ENCODE measurements at places on chromosomes 2 and 18.

- no peak for DNase-seq
Measured at GRCh38 chr18:63890950-63891304, 3.4 kb downstream of the SERPINB2 start.

DNA sequence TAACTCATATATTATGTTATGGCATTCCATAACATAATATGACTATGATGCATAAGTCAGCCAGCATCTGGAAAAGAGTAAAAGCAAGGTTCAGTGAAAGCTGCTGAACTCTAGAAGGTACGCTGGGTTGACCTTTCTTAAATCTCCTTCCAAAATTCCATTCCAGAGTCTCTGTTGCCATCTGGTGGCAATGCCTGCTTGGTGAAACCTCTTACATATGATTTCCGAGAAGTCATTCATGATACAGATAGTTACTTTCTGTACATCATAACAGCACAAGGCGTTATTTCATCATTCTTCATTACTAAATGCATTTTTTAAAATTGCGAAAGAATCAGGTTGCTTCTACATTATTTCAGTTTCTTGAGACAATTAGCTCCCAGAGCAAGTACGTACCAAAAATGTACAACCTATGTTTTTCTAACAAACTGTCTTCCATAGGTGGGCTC, 7.0 kb upstream of the EPG5 start:
- DNase-seq = peak; percentile 62

GRCh38 chr18:76145521-76146376, 349.3 kb downstream of the ZNF516 start:
- no peak for DNase-seq

DNA sequence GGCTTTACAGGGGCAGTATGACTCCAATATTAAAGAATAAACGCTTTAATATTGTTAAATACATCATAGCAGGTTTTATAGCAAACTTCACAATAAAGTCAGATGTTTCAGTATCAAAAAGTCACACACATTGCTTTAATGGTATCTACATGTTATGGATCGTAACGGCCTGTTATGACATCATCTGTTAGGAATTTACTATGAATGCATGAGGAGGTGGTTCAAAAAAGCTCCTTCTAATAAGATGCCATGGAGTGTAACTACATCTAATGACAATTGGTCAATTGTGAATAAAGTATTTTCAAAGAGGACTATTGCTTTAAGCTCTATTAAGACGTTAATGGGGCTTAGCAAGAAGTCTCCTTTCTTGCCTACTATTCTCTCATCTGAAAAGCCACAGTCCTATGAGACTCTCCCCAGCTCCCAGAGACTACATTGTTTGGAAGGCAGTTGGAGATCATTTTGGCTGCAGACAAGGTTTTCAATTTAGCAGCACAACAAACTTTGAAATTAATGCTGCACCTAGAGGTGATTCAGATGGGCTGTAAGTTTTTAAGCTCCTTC, 300.7 kb upstream of the MEIS1 start:
- DNase-seq = no peak

GRCh38 chr2:152558158-152558984, 158.9 kb downstream of the PRPF40A start:
- no peak for DNase-seq

DNA sequence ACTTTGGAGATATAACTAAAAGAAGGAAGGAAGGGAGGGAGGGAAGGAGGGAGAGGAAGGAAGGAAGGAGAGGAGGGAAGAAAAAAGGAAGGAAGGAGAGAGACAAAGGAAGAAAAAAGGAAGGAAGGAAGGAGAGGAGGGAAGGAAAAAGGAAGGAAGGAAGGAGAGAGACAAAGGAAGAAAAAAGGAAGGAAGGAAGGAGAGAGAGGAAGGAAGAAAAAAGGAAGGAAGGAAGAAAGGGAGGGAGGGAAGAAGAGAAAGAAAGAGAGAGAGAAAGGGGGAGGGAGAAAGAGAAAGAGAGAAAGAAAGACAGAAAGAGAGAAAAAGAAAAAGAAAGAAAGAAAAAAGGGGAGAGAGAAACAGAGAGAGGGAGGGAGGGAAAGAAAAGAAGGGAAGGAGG, 147.4 kb downstream of the MYT1L start:
- DNase-seq = no peak

GRCh38 chr2:50732796-50733195, 299.1 kb downstream of the NRXN1 start:
- DNase-seq = no peak

- no peak for DNase-seq
Measured at GRCh38 chr2:103991591-103991990, 862.3 kb upstream of the POU3F3 start.

- no peak for DNase-seq
Measured at GRCh38 chr2:8436585-8436984, 245.3 kb upstream of the ID2 start.

DNA sequence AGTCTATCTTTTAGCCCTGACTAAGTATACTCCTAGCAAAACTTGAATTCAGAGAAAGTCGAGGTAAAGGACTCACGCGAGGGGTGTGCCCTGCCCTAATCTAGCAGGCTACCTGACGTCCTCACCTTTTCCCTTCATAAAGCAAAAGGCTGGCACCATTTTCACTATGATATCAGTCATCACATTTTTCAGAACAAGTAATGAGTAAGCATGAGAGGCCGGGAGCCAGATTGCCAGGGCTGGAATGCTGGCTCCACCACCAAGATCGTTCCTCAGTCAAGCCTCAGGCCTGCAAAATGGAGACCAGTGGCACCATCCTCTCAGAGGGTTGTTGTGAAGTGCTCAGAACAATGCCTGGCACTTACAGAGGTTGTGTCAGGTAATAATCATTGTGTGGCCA, 18.7 kb upstream of the NCKAP5 start:
- no peak for DNase-seq

DNA sequence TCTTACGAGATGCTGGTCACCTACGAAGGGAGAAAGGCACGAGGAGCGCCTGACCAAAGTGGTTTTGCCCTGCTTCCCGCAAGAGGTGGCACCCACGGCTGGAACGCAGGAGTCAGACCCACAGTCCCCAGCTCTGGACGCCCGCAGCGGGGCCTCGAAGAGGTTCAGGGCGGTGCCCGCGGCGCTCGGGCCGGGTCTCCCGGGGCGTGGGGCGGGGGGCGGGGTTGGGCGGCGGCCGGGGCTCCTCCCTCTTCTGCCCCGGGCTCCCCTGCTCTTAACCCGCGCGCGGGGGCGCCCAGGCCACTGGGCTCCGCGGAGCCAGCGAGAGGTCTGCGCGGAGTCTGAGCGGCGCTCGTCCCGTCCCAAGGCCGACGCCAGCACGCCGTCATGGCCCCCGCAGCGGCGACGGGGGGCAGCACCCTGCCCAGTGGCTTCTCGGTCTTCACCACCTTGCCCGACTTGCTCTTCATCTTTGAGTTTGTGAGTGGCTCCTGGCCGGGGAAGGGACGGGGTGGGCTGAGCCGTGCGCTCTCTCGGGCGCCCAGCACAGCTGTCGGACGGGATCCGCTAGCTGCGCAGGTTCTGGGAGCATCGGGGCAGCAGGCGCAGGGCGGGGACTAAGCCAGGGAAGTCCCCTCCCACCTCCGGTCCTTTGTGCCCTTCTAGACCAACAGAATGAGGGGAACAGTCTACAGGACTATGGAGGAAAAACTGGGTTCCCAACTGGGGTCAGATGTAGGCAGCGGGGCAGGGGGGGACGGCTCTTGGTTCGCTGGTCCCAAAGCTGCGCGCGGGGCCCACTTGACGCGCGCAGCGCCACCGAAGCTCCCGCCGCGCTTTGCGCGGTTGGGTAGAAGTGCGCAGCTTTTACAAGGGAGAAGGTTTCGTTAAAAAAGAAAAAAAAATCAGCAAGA, at the start of gene MAL:
MAL (plus strand) TSS at position 303 of the 914 bp plus-strand sequence; CDS start at position 388, 85 bp downstream.
- peak; percentile 59 for DNase-seq

Data from activated CD8-positive, alpha-beta memory T cell treated with anti-CD3 and anti-CD28 coated beads, Interleukin-2, amount 50 U/mL, for 4 hours (primary cell).